ENCODE measurements at places on chromosomes 7 and 10. TPM values are rescaled to one million over a fixed set of nuclear protein-coding genes. Genes with fewer than 3 reads are reported as not detected.

CBLL1 gene
- total RNA-seq, result 10.4 TPM

IGFBP1 gene
- total RNA-seq, result 0.24 TPM

TUBB8 gene
- total RNA-seq, result not detected

SNCG gene
- 2.2 TPM for total RNA-seq

SORCS3 gene
- total RNA-seq, result not detected

PLEKHS1 gene
- total RNA-seq, result under 0.01 TPM

EMX2 gene
- 0.48 TPM for total RNA-seq

PVRIG gene
- total RNA-seq, result not detected

LIPJ gene
- not detected for total RNA-seq

SAMD9 gene
- 7.9 TPM for total RNA-seq

TAS2R4 gene
- 0.96 TPM for total RNA-seq

TACC2 gene
- 7.0 TPM for total RNA-seq

VIM gene
- 947 TPM for total RNA-seq

KCND2 gene
- total RNA-seq, result not detected

GDF2 gene
- not detected for total RNA-seq

EPO gene
- not detected for total RNA-seq

NYAP1 gene
- 1.4 TPM for total RNA-seq

HUS1 gene
- total RNA-seq, result 13.7 TPM

STEAP1 gene
- total RNA-seq, result 20.0 TPM

MRLN gene
- not detected for total RNA-seq

LIPK gene
- total RNA-seq, result 0.48 TPM

C10orf62 gene
- total RNA-seq, result not detected

SMKR1 gene
- total RNA-seq, result 0.24 TPM

FAM131B gene
- 0.21 TPM for total RNA-seq

DGKB gene
- not detected for total RNA-seq

PDZD7 gene
- total RNA-seq, result 2.4 TPM

Measured in tracheal epithelial cell (primary cell).